Mesenchymal stem cell (in vitro differentiated cells and primary cell): ENCODE measurements at places on chromosomes 12 and 14.

DNA sequence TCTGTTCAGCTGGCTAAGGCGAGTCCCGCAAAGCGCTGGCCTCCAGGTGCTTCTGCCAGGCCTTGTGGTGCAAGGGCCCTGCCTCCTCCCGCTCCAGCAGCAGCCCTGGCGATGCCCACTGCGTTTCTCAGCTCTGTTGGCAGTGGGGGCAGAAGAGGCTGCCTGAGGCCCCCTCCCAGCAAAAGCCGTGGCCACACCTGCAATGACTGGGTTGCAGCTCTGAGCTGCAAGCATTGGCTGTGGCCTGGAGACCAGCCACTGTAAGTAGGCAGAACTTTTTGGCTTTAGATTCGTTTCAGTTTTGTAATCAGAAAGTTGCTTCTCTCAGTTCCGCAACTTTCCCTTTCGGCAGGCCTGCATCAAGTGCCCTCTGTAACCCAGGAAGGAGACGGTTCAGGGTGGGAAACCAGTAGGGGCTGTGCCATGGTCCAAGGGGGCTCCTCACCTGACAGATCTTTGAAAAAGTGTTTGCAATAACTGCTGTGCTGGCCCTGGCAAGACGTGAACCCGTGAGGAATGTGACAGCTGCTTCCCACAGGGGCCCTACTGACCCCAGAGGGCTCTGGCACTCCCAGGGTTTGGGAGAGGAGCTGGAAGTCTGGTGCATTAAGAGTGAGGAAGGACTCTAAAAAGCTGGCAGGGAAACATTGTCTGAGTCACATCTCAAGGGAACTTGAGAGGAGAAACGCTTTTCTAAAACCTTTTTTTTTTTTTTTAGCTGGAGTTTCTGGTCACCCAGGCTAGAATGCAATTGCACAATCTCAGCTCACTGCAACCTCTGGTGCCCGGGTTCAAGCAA, 54.5 kb upstream of the MAX start:
- H3K4me1 ChIP-seq, result peaks cover 9% of the 10 kb centered on the region
- DNase-seq, result peak; percentile 46
- no peaks in the 10 kb centered on the region for H3K36me3 ChIP-seq

- H3K27me3 ChIP-seq, result no peaks in the 10 kb centered on the region
- no peaks in the 10 kb centered on the region for H3K36me3 ChIP-seq
- H3K27ac ChIP-seq, result no peak overlapping the region
These were observed 38.5 kb upstream of the FRS2 start for GRCh38 chr12:69431591-69432222.

GRCh38 chr14:100541621-100542560, 45.3 kb downstream of the BEGAIN start:
- peaks cover 8% of the 10 kb centered on the region for H3K4me1 ChIP-seq
- H3K27ac ChIP-seq, result no peak overlapping the region
- no peaks in the 10 kb centered on the region for H3K27me3 ChIP-seq
- H3K4me3 ChIP-seq, result no peak overlapping the region

GRCh38 chr14:68888883-68889282, 90.2 kb downstream of the ACTN1 start:
- H3K4me1 ChIP-seq, result peaks cover 42% of the 10 kb centered on the region
- no peak overlapping the region for H3K4me3 ChIP-seq
- H3K27me3 ChIP-seq, result no peaks in the 10 kb centered on the region
- DNase-seq, result no peak
- H3K36me3 ChIP-seq, result peaks cover 92% of the 10 kb centered on the region
